CD4-positive, alpha-beta T cell treated with Interleukin-4 for 1 hour (primary cell): ENCODE measurements at places on chromosomes 2 and 18.

DNA sequence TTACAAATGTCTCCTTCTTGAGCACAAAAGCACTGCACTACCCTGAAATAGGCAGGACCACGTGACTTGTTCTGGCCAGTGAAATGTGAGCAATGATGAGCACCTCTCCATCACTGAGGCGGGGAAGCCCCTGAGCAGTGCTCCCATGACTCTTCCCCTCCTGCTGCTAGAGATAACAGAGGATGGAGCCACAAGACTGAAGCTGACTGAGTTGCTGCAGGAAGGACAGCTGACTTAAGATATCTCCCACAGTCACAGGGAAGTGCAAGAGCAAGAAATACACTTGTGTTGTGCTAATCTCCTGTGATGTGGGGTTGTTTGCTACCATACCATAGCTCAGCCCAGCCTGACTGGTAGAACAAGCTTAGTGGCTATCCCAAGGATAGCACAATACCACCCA, 38.7 kb downstream of the STK39 start:
- no peak for DNase-seq

- DNase-seq = no peak
Measured at GRCh38 chr2:104888489-104889258, 34.8 kb downstream of the POU3F3 start.

DNA sequence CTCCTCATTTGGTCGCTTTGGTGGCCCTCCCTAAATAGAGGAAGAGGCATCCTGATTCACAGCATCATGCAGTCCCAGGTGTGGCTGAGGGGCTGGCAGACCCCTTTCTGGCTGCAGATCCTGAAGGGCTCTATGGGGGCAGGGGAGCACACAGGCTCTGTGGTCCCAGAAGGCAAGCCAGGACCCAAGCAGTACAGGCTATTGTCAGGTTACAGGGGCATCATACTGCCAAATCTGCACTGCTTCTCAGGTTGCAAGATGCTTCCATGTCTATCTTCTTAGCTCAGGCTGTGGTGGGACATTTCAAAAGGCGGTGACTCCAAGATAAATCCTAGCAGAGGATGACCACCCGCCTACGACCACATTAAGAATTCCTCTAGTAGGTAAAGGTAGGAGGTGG, 54.3 kb downstream of the TTC32 start:
- no peak for DNase-seq

DNA sequence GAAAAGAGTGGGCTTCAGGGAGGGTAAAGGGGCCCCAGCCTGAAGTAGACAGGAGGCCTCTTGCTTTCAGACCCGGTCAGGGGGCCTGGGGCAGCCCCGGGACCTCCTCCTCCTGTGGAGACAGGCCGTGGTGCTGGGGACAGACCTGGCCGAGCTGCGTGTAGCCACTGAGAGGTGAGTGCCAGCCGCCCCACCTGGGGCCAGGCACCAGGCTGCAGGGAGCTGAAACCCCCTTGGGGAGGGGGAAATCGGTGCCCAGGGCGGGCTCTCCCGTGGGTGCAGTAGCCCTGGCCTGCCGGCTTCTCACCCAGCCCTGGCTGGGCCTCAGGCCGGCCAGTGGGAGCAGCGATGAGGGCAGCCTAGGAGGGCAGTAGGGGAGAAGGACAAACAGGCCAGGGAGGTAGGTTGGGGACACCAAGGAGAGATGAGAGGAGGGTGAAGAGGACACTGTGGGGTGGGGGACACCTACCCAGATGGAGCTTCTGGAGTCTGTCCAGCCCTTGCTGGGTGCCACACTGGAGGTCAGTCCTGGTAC, 24.0 kb downstream of the CROCC2 start:
- no peak for DNase-seq

DNA sequence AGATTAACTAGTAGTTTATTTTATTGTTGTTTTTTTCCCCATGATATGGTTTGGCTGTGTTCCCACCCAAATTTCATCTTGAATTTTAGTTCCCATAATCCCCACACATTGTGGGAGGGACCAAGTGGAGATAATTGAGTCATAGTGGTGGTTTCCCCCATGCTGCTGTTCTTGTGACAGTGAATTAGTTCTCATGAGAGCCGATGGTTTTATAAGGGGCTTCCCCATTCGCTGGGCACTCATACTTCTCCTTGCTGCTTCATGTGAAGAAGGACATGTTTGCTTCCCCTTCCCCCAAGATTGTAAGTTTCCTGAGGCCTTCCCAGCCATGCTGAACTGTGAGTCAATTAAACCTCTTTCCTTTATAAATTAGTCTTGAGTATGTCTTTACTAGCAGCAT, 36.5 kb downstream of the GALNT14 start:
- DNase-seq = no peak

- no peak for DNase-seq
Measured at GRCh38 chr2:110906613-110907298, 174.4 kb downstream of the ACOXL start.

GRCh38 chr2:97844311-97844859, 131.0 kb downstream of the ZAP70 start:
- no peak for DNase-seq
